Effector CD4-positive, alpha-beta T cell (primary cell): ENCODE measurements at places on chromosomes 12 and 14.

GRCh38 chr14:74973003-74973653 lies 17.7 kb upstream of the PGF start:
- DNase-seq = no peak

DNA sequence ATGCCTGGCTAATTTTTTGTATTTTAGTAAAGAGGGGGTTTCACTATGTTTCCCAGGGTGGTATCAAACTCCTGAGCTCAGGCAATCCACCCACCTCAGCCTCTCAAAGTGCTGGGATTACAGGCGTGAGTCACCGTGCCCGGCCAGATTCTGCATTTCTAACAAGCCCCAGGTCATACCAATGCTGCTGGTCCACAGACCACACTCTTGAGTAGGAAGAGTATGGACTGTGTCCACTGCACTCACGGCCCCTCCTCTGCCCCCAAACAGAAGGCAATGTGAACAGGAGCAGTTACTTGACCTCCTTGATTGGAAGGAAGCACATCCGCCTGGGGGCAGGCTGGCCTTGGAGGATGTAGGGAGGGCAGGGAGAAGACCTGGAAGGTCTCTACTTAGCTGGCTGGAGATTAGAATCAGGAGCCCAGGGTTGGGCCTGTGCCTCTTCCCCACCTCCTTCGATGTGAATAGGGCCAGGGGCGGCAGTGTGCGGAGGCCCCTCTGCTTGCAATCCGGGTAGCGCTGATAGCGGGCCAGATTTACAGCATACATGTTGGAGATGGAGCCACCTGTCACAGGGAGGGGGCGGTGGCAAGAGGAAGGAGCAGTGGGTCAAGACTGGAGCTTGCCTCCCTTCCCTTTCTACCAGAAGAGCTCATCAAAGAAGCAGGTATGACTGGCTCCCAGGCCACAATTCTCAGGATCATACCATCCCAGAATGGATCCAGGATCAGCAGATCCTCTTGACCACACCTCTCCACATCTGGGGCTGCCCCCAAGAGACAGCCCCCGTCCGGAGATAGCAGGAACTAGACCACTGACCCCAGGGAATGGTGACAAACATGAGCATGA lies 9.4 kb upstream of the ZNF740 start:
- no peak for DNase-seq

- no peak for DNase-seq
Measured at GRCh38 chr12:974271-974862, 16.7 kb upstream of the ERC1 start.

DNA sequence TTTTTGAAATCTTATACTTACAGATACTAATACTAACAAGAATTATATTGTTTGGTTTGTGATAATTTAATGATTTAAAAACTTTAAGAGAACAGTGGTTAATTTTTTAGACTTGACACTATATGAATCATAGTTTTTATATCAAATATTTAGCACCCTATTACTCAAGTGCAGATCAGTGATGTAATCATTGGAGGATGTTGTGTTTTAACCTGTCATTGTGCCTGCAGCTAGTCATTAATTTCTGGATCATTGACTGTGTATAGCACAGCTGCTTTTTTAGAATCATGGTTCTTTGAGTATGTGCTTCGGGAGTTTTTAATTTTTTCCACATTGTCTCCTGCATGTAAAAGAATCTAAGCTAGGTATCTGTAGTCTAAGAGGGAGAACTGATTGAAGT lies 17.3 kb downstream of the ARID4A start:
- no peak for DNase-seq

- DNase-seq = no peak
Measured at GRCh38 chr14:61211476-61212255, 69.5 kb downstream of the TMEM30B start.

DNA sequence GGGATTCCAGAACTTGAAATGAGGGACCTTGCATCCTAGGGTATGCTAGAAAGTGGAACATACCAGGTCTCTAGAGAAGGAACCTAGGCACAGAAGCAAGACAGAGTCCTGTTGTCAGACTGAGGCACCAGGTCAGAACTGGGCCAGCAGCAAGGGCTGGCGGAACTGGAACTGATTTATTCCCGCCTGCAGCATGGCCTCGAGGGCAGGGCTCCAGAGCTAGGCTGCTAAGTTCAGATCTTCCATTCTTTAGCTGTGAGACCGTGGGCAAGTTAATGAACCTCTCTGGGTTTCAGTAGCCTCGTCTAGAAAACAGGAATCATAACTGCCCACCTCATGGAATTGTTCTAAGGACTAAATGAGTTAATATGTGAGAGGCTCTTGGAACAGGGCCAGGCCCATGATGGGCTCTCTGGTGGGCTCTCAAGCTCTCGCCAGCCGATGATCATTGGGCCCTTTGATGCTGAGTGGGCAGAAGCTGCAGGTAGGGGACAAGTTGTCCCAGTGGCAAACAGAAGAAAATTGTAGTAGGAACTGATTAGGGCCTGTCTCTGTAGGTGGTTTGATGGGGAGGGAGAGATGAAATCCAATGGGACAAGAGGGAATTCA lies 199.8 kb downstream of the ZFP36L1 start:
- no peak for DNase-seq

DNA sequence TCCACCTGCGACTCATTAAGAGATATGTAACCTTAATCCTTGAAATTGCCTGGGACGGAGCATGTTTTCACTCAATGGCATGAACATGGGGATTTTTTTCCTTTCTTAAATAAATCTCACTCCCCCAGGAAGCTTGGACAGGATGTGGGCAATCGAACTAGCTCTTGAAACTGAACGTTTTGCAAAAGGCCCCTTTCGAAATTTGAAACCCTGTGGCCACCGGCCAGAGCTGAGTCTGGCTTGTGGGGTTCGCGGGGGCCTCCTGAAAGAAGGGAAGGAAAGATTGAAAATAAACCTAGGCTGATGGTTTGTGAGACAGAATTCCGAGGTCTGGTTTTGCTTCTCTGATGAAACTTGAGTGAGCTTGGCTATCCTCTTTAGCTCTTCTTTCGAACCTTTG lies 101.4 kb upstream of the RTL1 start:
- no peak for DNase-seq

DNA sequence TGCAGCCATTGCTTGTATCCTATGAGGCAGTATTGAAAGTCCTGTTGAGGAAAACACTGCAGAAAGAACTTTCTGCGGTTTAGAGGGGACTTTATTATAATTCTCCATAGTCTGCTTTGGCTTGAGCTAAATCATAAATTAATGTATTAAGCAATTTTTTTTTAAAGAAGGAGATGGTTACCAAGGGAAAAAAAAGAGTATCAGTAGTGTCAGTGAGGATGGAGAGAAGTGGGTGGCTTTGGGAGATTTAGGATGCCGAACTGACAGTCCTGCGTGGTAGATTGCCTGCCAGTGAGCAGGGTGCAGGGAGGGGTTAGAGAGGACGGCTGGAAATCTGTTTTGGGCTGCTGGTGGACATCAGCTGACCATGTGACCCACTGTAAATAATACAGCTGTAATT lies 96.8 kb downstream of the MYRFL start:
- DNase-seq = no peak

DNA sequence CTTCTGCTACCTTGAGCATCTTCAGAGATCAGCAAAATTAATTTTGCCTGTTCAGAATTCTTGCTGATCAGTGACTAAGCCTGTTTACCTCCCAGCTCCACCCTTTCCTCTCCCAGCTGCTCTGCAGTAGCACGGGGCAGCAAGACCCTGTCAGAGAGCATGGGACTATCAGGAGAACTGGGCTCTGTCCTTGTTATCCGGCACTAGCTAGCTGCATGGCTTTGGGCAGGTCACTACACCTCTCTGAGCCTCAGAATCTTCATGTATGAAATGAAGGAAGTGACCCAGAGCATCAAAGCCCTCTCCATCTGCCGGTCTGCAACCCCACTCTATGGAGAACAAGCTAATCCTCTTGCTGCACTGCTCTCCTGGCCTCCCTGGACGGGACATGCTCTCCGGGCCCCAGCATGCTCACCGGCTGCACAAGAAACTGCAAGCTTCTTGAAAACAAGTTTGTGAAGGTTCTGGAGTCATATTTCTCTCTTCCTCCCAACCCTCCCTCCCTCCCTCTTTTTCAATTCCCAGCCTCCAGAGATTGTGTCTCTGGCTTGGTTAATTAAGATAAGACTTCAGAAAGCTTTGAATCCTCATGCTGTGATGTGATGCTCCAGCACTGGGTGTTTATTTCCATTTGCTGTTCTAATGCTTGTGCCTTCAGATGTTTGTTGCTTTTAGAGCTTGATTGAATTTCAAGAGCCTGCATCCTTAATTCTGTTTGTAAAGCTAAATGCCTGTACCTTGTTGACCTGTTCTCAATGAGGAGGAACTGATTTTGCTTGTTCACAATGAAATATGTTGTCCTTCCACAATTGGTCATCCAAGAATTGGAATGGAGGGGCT lies 101.1 kb downstream of the CRACR2A start:
- DNase-seq = no peak

DNA sequence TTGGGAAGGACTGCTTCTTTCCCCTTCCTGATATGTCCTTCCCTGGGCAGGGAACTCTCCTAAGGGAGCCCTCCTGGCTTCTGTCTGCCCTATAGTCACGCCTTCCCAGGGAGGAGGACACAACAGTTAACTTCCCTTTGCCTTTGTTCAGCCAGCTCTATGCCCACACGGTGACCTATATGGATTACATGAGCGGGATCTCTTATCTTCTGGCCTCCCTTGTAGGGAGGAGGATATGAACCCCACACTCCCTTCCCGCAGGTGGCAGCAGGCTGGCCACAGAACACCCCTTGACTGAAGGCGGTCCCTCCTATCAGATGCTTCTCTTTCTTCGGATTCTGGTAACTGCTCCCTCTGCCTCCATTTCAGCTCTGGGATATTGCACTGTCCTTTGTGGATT lies 135.6 kb upstream of the MAX start:
- DNase-seq = no peak

GRCh38 chr12:10214136-10214894 lies 1.6 kb downstream of the GABARAPL1 start:
- DNase-seq = no peak

GRCh38 chr12:115774148-115774895 lies 503.2 kb downstream of the MED13L start:
- no peak for DNase-seq

DNA sequence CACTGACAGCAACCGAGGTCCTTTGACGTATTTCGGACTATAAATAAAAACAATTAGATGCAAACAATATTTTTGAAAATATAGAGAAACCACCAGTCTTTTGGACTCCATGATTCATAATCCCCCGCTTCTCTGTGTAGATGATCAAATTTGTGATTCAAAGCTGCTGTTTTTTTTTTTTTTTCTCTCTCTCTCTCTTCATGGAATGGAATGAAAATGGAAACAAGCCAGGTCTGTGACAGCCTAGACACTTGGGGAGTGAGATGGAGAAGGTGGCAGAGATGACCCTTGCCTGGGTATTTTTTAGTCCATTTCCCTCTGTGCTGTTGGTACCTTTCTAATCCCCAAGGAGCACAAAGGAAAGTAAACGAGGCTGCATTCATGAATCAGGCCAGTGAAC lies 248.5 kb downstream of the GLT1D1 start:
- no peak for DNase-seq

GRCh38 chr14:91477388-91477787 lies 32.7 kb downstream of the PPP4R3A start:
- no peak for DNase-seq

DNA sequence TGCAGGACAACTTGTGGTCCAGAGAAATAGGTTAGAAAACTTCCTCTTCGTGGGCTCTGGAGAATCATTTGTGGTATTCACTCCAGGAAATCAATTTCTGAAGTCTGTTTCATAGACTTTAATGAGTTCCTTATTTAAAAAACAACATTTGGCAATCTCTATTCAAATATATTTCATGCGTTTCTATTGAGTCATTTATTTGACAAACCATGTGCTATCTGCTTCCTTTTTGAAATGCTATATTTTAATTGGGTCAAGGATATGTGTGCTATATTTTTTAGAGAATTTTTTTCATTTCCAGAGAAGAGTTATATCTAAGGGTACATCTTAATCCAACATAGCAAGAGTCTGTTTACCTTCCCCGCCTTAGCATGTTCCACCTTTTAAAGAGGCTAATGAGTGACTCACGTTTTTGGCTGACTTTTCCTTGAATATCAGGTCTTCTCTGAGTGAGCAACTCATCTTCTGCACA lies 252.4 kb upstream of the EGLN3 start:
- no peak for DNase-seq

- DNase-seq = no peak
Measured at GRCh38 chr14:98651037-98651436, 621.0 kb downstream of the BCL11B start.

DNA sequence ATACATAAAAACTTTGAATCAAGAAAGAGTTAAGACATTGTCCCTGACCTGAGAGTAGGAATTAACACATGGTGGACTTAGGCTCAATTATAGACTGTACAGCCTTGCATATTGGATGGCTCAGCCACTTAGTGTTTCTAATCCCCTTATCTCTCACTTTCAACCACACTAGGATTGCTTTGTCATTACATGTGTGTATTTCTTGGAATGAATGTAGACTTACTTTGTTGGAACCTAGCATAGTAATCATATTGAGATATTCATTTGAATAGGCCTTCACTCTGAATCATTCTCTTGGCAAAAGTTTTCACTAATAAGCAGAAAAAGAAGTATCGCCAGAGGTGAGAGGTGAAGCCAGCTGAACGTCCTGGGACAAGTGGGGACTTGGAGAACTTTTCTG lies 1973.9 kb upstream of the FLRT2 start:
- DNase-seq = no peak
